HFF-Myc (cell line): ENCODE measurements at places on chromosomes 5 and 9.

GRCh38 chr9:136613824-136614371, 48.8 kb upstream of the EGFL7 start:
- DNase-seq, result no peak

DNA sequence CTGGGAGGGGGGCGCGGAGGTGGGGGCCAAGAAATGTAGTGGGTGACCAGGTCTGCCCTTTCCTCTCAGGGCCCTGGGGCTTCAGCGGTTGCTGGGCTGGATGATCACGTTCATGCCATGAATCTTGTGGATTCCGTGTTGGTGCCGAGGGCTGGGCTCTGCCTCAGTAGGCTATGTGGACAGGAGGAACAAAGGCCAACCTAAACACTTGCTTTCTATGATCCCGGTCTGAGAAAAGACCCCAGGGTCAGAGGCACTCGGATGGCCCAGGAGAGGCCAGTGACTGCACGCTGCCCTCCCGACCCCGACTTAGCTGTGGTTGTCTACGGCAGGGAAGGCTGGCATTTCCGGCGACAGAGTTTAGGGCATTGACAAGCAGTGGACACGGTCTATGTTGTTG, 26.6 kb downstream of the PHF2 start:
- no peak for DNase-seq

DNA sequence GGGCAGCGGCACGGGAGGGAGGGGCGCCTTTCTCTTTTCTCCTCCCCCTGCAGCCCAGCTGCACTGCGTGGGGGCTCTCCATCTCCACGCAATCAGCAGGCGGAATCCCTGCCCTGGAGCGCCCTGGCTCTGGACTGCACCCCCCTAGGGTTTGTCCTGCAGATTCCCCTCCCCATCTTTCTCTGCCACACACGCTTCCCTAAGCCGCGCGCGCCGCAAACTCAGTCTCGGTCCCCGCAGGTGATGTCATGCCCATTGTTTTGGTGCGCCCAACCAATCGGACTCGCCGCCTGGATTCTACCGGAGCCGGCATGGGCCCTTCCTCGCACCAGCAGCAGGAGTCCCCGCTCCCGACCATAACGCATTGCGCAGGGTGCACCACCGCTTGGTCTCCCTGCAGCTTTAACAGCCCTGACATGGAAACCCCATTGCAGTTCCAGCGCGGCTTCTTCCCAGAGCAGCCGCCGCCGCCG, at the start of gene KCNN2:
Gene KCNN2 (plus strand): TSS at position 347 of the 473 bp plus-strand sequence. CDS start 70 bp downstream, at position 417.
- DNase-seq, result peak; percentile 76

DNA sequence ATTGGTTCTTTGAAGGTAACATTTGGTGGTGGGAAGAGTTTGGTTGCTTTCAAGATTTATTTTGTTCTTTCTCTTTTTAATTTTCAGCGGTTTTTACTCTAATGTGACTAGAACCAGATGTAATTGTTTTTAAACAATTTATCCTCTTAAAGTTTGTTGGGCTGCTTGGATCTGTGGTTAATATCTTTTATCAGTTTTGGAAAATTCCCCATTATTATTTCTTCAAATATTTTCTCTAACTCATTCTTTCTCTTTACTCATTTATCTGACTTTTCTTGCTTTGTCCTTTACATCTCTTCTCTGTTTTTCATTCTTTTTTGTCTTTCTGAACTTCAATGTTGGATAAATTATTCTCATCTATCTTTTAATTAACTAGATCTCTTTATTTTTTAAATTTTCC, 29.9 kb downstream of the FCHO2 start:
- DNase-seq, result no peak

DNA sequence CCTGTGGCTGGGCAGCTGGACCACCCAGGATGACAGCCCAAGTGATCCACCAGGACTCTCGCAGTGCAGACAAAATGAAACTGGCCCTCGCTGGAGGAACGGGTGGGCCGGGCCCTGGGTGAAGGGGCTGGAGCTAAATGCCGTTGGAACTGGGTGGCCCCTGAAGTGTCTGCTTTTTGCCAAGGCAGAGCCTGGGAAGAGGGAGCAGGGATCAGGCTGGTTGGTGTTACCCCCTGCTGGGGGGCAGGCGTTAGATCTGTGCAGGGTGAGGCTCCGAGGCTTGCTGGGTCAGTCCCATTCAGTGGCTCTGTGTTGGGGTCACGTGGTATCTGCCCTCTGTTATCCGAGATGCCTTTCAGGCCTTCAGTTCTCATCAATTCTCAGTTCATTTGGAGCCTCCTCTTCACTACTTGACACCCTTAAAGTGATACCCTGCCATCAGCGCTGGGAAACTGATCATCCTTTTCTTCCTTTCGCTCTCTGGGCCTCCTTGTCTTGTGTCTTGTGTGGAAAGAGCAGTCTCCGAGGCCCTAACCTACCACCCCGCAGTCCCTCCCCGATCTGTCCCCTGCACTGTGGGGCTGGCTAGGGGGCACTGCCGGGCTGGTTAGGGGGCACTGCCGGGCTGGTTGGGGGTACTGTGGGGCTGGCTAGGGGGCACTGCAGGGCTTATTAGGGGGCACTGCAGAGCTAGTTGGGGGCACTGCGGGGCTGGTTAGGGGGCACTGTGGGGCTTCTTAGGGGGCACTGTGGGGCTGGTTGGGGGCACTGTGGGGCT, 37.3 kb downstream of the COL5A1 start:
- no peak for DNase-seq

DNA sequence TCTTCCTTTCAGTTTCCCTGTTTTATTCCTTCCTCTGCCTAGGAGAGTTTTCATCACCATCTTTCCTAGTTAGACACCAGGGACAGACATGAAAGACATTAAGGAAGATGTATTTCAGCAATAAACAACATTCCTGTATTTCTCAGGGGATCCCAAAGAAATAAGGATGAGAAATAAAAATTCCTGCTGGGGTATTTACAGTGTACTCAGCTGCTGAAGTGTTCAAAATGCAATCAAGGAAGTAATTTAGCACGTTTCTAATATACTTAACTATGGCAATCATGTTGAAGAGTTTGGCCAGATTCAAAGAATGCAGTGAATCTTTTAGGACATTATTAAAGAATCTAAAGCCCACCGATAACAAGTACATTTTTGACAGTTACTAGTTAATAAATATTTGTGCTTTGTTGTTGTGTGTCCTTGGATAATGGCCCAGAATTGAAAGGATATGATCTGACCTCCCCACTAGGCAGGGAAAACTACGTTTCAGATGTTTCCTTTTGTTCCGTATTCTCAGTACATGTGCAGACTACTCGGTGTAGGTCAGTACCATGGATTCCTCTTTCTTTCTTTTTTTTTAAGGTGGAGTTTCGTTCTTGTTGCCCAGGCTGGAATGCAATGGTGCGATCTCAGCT, 46.8 kb downstream of the INIP start:
- DNase-seq, result no peak

GRCh38 chr9:112421771-112422222, 41.9 kb downstream of the HSDL2 start:
- DNase-seq, result no peak

GRCh38 chr9:4967523-4967922, 17.5 kb upstream of the JAK2 start:
- DNase-seq, result no peak

- no peak for DNase-seq
Observed at GRCh38 chr5:1445313-1445688, at the start of gene SLC6A3. Gene SLC6A3 (minus strand): TSS chr5:1445440. CDS start chr5:1443197, 2,243 bp downstream.

DNA sequence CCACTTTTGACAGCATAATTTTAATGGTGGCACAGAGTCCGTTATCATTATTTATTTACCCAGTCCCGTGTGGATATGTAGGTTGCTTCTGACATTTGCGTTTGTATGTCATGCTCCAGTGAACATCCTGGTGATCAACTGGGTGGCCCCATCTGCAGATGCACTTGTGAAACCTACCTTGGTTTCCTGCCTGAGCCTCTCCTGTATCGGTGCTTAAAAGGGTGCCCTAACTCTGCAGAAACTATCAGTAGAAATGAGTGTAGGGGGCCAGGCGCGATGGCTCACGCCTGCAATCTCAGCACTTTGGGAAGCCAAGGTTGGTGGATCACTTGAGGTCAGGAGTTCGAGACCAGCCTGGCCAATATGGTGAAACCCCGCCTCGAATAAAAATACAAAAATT, 92.1 kb upstream of the IER5L start:
- no peak for DNase-seq

GRCh38 chr9:121567500-121568342, 68.1 kb upstream of the GGTA1 start:
- no peak for DNase-seq

- no peak for DNase-seq
Observed at GRCh38 chr9:113654605-113655428, 191.3 kb downstream of the RGS3 start.

- DNase-seq, result peak; percentile 49
Observed at GRCh38 chr9:734831-735511, 106.5 kb upstream of the DMRT1 start.

DNA sequence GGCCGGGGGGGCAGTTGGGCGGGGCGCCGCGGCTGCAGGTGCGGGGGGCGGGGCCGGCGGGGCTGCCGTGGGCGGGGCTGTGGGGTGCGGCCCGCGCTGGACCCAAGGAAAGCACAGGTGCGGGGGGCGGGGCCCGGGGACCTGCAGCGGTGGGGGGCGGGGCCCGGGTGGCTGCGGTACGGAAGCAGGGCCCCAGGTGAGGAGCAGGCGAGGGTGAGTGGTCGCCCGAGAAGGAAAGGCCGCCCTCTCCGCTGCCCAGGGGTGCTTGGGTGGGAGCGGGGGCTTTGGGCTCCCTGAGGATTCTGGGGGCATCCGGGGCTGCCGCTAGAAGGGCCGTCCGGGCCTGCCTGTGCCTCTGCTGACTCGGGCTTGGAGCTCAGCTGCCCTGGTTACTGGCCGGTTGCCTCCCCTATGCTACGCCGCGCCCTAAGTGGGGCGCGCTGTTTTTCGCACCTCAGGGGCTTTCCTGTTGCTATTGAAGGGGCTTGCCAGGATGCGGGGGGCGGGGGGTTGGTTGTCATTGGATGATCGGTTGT, 767 bp downstream of the RALGPS1 start:
- DNase-seq, result no peak

GRCh38 chr9:1535051-1535450, 480.1 kb upstream of the SMARCA2 start:
- no peak for DNase-seq

- DNase-seq, result peak; percentile 76
Observed at GRCh38 chr5:32507738-32508434, 63.3 kb upstream of the ZFR start.

DNA sequence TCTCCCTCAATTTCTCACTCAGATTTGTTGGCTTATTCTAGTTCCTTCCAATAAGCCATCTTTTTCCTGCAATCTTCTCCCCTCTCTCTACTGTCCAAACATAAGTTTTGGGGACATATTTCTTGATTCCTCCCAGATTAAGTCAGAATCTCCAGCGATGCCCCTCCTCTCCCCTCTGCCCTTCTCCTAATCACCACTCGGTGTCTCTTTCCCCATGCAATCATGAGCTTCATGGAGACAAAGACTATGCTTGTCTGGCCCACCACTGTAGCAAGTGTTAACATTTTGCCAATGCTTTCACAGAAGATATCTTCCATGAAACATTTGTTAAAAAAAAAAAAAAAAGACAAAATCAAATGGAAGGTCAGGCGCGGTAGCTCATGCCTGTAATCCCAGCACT, 42.4 kb downstream of the PDE6A start:
- DNase-seq, result no peak

GRCh38 chr9:88383176-88383575, 5.1 kb upstream of the SPIN1 start:
- no peak for DNase-seq

DNA sequence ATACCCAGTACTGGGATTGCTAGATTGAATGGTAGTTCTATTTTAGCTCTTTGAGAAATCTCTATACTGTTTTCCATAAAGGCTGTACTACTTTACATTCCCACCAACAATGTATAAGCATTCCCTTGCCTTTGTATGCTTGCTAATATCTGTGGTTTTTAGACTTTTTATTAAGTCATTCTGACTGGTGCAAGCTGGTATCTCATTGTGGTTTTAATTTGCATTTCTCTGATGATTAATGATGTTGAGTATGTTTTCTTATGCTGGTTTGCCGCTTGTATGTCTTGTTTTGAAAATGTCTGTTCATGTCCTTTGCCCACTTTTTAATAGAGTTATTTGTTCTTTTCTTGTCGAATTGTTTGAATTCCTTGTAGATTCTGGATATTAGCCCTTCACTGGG, 512.7 kb upstream of the PAPPA start:
- peak; percentile 29 for DNase-seq

GRCh38 chr9:134258332-134258731, 67.9 kb upstream of the RXRA start:
- DNase-seq, result no peak

DNA sequence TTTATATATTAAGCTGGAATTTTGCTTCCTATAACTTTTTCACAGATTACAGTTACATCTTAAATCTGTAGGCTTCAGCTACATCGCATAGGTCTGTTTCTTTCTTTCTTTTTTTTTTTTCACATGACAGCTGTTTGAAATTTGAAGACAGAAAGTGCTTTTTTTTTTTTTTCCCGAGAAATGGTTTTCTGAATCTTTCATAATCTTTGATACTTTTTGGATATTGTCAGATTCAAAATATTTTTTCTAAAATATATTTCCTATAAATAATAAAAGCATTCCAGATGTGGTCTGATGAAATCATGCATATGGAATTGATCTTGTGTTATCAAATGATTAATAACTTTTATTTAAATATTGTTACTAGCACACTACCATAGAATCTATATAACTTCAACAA, 212.2 kb downstream of the TAF11L14 start:
- DNase-seq, result no peak

- DNase-seq, result no peak
Observed at GRCh38 chr9:76191493-76191892, 202.7 kb downstream of the RFK start.

DNA sequence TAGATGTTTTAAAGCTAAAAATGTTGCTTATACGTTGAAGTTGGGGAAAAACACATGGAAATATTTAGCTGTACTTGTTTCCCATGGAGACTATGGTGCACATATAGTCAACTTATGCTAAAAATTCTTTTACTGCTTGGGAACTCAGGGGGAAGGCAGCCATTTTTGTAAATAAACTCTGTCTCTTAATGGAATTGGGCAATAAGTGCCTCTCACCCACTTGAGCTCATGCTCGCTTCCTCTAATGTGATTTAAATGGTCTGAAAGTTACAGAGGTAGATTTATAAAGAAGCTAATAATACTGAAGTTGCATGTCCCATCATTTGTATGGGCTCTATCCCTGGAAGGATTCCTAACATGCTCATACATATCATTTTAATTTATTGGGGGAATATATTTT, 523.8 kb downstream of the RASEF start:
- no peak for DNase-seq

- no peak for DNase-seq
Observed at GRCh38 chr5:64947031-64947430, 178.3 kb downstream of the CWC27 start.

DNA sequence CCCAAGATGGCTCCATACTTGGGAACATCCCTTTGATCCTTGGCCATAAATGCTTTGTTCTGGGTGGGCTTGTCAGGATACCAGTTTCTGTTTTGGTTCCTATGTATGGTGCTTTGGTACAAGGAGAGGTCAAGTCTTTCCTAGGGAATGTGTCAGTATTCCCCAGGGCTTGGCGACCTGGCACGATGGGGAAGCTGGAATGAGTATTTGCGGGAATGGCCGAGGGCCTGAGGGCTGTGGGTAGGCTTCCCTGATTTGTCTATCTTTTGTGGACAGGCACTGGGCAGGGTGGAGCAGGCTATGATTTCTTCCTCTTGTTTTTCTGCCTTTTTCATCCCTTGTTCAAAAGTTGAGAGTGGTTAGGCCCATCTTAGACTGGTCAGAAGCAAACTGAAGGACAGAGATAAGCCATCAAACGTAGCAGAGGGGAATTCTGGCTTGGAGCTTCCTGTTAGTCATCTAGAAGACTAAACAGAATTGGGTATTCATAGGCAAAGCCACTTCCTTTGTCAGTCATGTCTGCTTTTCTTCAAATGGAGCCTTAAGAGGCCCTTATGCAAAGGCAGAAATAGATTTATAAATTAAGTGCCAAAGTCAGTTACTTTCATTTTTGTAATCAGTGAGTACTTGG, 13.7 kb downstream of the DOCK2 start:
- no peak for DNase-seq

GRCh38 chr9:90441814-90442213, 200.8 kb downstream of the DIRAS2 start:
- no peak for DNase-seq
